Stimulated activated CD4-positive, alpha-beta T cell treated with anti-CD3 and anti-CD28 coated beads, Interleukin-1b, Interleukin-23, amount 100 ng/mL, for 48 hours (primary cell): ENCODE measurements at places on chromosomes 12 and 14.

DNA sequence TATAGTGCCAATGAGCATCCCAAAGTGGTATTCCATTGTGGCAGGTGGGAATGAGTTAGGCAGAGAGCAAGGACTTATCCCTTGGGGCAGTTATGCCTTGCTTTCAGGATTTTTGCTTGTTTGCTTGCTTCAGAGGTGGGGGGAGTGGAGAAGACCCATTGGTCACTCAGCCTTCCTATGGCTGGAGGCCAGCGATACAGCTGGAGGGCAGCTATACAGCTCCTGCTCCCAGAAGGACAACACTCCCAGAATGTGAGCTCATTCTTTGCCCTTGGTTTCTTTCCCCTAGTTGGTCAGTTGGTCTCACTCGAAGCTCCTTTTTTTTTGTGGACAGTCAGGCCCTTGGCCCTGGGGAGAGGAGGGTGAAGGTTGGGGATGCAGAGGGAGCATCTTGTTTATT, 14.5 kb downstream of the KRT83 start:
- no peak for DNase-seq

DNA sequence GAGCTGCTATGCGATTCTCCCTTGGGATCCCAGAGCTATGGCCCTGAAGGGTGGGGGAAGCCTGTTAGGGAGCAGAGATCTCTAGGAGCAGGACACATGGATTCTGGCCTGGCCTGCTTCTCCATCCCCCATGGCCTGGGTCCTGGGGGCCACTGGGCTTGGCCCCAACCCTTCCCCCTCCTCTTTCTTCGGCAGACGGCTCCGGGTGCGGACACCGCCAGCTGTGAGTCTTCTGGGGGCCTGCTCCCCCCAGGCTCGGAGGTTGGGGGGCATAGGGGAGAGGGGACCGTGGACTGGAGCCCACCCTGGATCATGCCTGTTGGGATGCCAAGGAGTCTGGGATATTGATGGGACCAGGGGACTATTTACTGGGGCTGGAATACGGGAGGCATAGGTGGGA, 9.0 kb downstream of the PRPF40B start:
- DNase-seq: no peak

DNA sequence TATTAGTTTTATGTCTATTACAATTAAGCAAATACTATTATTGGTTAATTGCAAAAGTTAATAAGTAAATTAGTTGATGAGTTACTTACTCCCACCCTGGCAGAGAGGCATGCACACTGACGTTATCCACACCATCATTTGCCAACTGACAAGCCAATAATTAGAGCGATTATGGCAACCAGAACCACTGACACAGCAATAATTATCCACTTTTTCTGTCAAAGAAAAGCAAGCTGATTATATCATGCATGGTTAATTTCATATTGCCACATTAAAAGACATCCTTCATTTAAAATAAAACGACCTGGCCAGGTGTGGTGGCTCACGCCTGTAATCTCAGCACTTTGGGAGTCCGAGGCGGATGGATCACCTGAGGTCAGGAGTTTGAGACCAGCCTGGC, 43.1 kb downstream of the STX2 start:
- DNase-seq: no peak

DNA sequence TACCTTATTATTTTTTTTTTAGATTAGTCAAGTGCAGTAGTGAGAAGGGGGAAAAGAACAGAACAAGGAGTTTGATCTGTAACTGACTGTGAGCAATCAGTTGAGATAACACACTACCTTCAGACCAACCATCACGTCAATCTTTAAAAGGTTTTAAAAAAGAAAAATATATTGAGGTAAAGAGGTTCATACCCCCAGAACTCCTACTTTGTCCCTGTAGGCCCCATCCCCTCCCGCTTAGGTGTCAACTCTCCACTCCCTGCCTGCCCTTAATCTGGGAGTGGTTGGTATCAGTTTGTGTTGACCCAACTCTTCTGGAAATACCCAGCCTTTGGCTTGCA, 16.2 kb downstream of the MMP14 start:
- DNase-seq: no peak

DNA sequence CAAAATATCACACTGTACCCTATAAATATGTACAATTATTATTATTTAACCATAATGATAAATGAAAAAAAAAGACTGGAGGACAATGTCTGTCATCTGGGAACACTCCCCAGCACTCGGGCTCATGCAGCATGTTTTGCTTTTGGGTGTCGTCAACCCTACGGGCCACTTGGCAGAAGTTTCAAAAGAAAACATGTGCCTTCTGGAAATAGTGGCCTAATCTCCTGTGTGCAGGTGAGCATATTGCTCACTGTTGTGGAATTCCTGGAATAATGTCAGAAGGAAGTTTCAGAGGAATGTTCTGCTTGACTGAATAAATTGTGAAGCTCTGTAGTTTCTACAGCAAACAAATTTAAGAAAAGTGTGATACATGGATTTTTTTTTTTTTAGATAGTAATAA, 298.3 kb downstream of the SSPN start:
- DNase-seq: no peak

DNA sequence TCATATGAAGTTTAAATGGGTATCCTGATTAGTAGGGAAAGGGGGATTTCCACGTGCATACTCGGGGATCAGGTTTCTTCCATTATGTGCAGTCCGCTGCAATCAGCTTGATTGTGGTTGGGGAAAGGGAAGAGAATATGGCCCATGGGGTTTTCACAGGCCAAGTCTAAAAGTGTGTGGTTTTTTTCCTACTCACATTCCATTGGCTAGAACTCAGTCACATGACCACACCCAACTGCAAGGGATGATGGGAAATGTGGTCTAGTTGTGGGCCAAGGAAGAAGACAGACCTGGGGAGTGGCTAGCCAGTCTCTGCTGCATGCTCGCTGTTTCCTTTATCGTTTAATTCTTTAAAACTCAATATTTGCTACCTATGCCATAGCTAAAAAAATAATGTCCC, 105.1 kb downstream of the PRIMA1 start:
- DNase-seq: no peak

GRCh38 chr12:14570231-14570630, 2.5 kb upstream of the PLBD1 start:
- DNase-seq: no peak

- no peak for DNase-seq
Observed at GRCh38 chr12:96343347-96343954, 56.8 kb downstream of the CDK17 start.

DNA sequence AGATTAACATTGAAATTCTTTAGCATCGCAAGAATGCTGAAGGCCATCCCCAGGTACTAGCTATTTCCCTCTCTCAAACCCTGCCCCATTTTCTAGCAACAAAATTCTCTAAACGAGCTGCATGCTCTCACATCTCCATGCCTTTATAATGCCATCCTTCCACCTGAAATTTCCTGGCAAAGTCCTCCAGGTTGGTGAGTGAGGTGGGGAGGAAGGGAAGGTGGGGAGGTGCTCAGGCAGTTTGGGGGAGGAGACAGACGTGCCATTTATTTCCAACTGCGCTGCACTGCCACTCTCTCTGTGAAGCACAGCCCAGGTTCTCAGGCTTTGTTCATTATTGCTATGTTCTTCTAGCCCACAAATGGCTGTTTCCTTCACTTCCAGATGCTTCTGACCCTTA, 208.4 kb downstream of the PAWR start:
- DNase-seq: no peak

DNA sequence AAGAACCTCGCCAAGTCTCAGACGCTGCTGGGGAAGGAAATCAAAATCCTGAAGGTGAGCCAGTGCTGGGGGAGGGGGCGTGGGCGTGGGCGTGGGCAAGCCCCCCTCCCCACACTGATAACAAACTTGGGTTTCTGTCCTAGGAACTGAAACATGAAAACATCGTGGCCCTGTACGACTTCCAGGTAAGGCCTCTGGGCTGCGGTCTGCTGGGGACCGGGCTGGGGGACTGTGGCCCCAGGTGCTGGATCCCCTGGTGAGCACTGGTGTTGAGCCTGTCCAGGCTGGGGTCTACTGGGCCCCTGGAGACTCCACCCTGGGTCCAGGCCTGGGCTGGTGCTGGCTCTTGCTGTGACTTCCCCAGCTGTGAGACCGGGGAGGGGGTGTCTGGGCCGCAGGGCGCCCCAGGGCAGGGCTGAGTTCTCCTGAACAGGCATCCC, 1.2 kb downstream of the ULK1 start:
- DNase-seq: no peak

- DNase-seq: no peak
Observed at GRCh38 chr14:96826818-96827217, 29.6 kb downstream of the VRK1 start.

DNA sequence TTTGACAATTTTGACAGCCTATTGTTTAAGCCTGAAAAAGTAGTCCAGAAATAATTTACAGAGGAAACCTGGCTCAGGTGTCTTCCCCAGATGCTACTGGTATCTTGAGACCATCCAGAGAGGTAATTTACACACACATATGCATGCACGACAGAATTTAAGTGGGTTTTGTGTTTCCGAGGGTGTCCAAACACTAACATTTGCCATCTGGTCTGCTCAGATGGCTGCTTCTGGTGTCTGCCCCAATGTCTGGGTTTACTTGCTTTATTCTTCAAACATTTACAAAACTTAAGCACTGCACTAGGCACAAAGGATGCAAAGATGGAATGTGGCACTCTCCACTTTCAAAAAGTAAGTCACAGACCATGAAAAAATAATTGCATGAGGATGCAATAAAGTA, 226.6 kb upstream of the EGLN3 start:
- DNase-seq: no peak

GRCh38 chr12:89514751-89515150, 9.8 kb downstream of the GALNT4 start:
- no peak for DNase-seq

DNA sequence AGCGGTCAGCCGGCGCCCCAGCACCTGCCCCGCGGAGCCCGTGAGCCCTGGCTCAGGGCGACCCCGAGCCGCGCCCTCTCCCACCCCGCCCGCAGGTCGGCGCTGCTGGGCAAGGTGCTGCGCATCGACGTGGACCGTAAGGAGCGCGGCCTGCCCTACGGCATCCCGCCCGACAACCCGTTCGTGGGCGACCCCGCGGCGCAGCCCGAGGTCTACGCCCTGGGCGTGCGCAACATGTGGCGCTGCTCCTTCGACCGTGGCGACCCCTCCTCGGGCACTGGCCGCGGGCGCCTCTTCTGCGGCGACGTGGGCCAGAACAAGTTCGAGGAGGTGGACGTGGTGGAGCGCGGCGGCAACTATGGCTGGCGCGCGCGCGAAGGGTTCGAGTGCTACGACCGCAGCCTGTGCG, 14.4 kb downstream of the HHIPL1 start:
- no peak for DNase-seq
